Endodermal cell (in vitro differentiated cells): ENCODE measurements at places on chromosomes 12 and 14.

GRCh38 chr14:76727384-76727783 lies 33.9 kb upstream of the VASH1 start:
- no peak overlapping the region for H3K4me3 ChIP-seq
- H3K36me3 ChIP-seq, result no peaks in the 10 kb centered on the region
- no peaks in the 10 kb centered on the region for H3K4me1 ChIP-seq
- no peak for DNase-seq
- no peaks in the 10 kb centered on the region for H3K27me3 ChIP-seq

DNA sequence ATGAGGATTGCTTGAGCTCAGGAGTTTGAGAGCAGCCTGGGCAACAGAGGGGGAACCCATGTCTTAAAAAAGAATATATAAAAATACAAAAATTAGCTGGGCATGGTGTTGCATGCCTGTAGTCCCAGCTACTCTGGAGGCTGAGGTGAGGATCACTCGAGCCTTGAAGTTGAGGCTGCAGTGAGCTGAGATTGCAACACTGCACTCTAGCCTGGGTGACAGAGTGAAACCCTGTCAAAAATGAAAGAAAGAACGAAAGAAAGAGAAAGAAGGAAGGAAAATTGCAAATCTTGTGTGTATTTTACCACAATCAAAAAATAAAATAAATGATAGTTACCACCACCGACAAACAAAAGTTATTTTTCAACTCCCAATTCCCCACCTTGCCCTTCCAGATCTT lies 45.3 kb downstream of the SPRING1 start:
- peaks cover 2% of the 10 kb centered on the region for H3K4me1 ChIP-seq
- no peak overlapping the region for H3K27ac ChIP-seq
- no peak for DNase-seq
- H3K27me3 ChIP-seq, result peaks cover 12% of the 10 kb centered on the region

- H3K36me3 ChIP-seq, result no peaks in the 10 kb centered on the region
- H3K27me3 ChIP-seq, result no peaks in the 10 kb centered on the region
- H3K4me3 ChIP-seq, result no peak overlapping the region
- no peak overlapping the region for H3K27ac ChIP-seq
Measured at GRCh38 chr14:56900726-56901125, 90.4 kb upstream of the OTX2 start.

DNA sequence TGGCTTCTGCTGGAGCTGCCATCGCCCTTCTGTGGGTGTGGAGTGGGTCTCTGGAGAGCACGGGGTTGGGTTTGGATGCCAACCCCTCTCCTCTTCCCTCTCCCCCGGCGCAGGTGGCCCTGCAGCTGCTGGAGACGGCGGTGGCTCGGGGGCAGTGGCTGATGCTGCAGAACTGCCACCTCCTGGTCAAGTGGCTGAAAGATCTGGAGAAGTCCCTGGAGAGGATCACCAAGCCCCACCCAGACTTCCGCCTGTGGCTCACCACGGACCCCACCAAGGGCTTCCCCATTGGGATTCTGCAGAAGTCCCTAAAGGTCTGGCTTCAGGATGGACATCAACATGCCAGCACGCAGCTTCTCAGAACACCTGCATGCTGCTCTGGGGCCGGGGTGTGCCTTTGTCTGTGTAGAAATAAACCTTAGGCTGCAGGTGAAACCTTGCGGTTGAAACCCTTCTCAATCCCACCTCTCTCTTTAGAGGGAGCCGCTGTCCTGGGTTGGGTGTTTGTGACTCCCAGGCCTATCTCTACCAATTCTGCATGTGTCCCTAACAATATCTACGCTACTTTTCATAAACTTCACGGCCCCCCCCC lies 44.3 kb downstream of the CCDC92 start:
- no peaks in the 10 kb centered on the region for H3K36me3 ChIP-seq
- H3K27ac ChIP-seq, result no peak overlapping the region
- peak; percentile 73 for DNase-seq
- no peaks in the 10 kb centered on the region for H3K4me1 ChIP-seq

DNA sequence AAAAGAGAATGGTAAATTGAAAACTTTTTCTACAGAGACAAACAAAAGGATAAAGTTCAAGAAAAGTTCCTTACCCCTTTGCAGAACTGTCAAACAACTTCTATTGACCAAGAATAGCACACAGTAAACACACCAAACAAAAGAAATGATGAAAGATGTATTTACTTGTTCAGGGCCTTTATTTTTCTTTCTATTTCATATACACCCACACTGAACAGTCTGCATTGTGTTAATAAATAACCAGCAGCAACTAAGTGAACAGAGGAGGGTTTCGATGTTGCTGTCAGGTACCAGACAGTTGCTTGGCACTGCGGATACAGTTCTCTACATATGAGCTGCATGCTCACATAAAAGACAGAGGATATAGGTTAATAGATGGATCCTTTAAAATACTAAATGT lies 122.1 kb downstream of the SOX5 start:
- H3K27me3 ChIP-seq, result no peaks in the 10 kb centered on the region
- DNase-seq, result no peak
- no peak overlapping the region for H3K27ac ChIP-seq
- no peaks in the 10 kb centered on the region for H3K36me3 ChIP-seq
- H3K4me3 ChIP-seq, result no peak overlapping the region

- H3K36me3 ChIP-seq, result peaks cover 3% of the 10 kb centered on the region
- no peak overlapping the region for H3K4me3 ChIP-seq
Measured at GRCh38 chr14:71541271-71541670, 391.0 kb upstream of the RGS6 start.

- peaks cover 3% of the 10 kb centered on the region for H3K4me1 ChIP-seq
- DNase-seq, result peak; percentile 61
- no peak overlapping the region for H3K4me3 ChIP-seq
- no peaks in the 10 kb centered on the region for H3K27me3 ChIP-seq
Measured at GRCh38 chr12:77644915-77645605, 185.6 kb upstream of the NAV3 start.

DNA sequence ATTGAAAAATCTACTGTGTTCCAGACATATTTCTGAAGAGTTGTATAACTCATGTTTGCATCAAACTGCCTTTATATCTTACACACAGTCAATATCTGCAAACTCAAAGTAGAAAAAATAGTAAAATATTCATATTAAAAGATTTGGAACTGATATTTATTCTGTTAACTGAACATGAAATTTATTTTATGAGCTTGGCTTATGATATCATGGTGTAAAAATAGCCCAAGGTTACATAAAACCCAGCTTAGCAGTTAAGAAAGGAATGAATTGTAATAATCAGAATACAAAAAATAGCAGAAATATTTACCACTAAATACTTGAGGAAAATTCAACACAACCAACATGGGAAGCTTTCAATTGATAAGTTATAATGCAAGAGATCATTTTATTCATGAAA lies 367.9 kb downstream of the FLRT2 start:
- DNase-seq, result no peak
- no peak overlapping the region for H3K4me3 ChIP-seq
- H3K27ac ChIP-seq, result no peak overlapping the region
- H3K36me3 ChIP-seq, result no peaks in the 10 kb centered on the region
- H3K4me1 ChIP-seq, result no peaks in the 10 kb centered on the region

- no peaks in the 10 kb centered on the region for H3K4me1 ChIP-seq
- no peaks in the 10 kb centered on the region for H3K36me3 ChIP-seq
- no peaks in the 10 kb centered on the region for H3K27me3 ChIP-seq
- DNase-seq, result peak; percentile 74
Measured at GRCh38 chr12:65798918-65799317, 25.4 kb upstream of the HMGA2 start.

DNA sequence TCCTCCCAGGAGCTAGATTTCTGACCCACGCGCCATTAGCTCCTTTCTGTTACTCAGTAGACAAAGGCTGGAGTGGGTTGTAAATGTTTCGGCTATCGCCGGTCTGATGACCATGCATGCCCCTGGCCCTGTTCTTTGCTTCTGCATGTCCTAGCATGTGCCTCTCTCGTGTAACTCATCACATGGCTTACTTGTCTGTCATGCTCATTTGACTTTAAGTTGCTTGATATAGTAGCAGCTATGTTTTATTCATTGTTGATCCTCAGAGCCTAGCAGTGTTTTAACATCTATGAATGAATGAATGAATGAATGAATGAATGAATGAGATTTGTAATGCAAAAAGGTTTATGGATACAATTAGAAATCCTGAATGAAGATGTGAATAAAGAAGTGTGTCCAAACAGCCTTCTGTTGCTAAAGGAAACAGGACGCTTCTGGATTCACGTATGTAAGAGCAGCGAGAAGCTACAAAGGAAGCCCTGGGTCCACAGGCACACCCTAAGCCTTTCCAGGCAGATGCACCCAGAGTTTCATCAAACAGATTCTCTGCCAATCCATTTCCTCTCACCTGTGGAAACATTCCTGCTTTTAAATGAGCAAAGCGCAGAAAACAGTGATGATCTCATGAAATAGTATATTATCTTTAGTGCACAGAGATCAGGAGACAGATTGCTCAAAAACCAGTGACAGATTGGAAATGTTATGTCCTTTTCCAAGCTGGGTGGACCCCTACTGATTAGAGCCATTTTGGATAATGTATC lies 3.4 kb downstream of the GSG1 start:
- H3K27me3 ChIP-seq, result no peaks in the 10 kb centered on the region
- H3K4me3 ChIP-seq, result no peak overlapping the region
- peak overlapping the region; percentile 85 for H3K27ac ChIP-seq
- no peaks in the 10 kb centered on the region for H3K36me3 ChIP-seq
- no peak for DNase-seq

GRCh38 chr12:76698316-76698715 lies 65.6 kb upstream of the ZDHHC17 start:
- H3K36me3 ChIP-seq, result no peaks in the 10 kb centered on the region
- peaks cover 57% of the 10 kb centered on the region for H3K27me3 ChIP-seq
- no peak overlapping the region for H3K27ac ChIP-seq

DNA sequence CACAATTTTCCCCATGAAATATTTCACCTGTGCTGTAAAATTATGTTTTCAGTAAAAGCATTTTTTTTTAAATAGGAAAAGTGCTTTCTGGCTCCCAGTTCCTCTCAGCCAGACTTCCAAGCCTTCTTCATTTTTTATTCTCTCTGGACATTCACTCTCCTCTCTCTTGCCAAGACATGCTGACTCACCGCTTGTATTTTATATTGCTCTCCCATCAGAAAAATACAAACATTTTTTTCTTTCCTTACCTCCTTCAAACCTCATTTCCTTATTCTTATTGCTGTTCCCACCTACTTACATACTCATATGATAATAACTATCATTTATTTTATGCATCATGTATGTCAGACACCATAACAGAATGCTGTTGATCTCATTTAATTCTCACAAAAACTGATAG lies 37.7 kb upstream of the ZNF641 start:
- H3K4me3 ChIP-seq, result no peak overlapping the region
- H3K36me3 ChIP-seq, result no peaks in the 10 kb centered on the region
- H3K27me3 ChIP-seq, result peaks cover 14% of the 10 kb centered on the region
- H3K4me1 ChIP-seq, result no peaks in the 10 kb centered on the region

- no peaks in the 10 kb centered on the region for H3K4me1 ChIP-seq
- no peak for DNase-seq
- H3K4me3 ChIP-seq, result no peak overlapping the region
- H3K36me3 ChIP-seq, result peaks cover 98% of the 10 kb centered on the region
- no peaks in the 10 kb centered on the region for H3K27me3 ChIP-seq
- H3K27ac ChIP-seq, result no peak overlapping the region
Measured at GRCh38 chr14:102011631-102012030, 47.3 kb downstream of the DYNC1H1 start.

DNA sequence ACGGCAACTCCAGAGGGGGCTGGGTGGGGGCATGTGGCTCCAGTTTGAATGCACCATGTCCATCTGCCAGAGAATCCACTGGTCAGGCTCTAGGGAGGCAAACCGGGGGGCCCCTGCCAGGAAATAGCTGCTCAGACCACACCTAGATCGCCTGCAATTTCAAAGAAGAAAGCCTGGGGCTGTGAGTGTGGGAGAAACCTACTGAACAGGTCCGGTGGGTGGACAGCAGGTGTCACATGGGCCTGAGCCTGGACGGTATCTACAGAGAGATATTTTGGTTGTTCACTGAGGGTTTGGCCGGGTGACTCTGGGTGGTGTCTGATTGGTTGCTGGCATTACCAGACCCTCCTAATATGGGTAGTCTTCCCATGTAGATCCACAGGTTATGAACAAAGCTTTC lies 32.0 kb downstream of the DAO start:
- H3K4me1 ChIP-seq, result no peaks in the 10 kb centered on the region
- H3K36me3 ChIP-seq, result no peaks in the 10 kb centered on the region
- H3K4me3 ChIP-seq, result no peak overlapping the region
- no peaks in the 10 kb centered on the region for H3K27me3 ChIP-seq
- DNase-seq, result no peak
- H3K27ac ChIP-seq, result no peak overlapping the region

GRCh38 chr12:50980545-50980944 lies 28.2 kb downstream of the HIGD1C start:
- no peaks in the 10 kb centered on the region for H3K4me1 ChIP-seq
- H3K27ac ChIP-seq, result no peak overlapping the region
- H3K4me3 ChIP-seq, result no peak overlapping the region
- no peaks in the 10 kb centered on the region for H3K27me3 ChIP-seq
- peaks cover 35% of the 10 kb centered on the region for H3K36me3 ChIP-seq

DNA sequence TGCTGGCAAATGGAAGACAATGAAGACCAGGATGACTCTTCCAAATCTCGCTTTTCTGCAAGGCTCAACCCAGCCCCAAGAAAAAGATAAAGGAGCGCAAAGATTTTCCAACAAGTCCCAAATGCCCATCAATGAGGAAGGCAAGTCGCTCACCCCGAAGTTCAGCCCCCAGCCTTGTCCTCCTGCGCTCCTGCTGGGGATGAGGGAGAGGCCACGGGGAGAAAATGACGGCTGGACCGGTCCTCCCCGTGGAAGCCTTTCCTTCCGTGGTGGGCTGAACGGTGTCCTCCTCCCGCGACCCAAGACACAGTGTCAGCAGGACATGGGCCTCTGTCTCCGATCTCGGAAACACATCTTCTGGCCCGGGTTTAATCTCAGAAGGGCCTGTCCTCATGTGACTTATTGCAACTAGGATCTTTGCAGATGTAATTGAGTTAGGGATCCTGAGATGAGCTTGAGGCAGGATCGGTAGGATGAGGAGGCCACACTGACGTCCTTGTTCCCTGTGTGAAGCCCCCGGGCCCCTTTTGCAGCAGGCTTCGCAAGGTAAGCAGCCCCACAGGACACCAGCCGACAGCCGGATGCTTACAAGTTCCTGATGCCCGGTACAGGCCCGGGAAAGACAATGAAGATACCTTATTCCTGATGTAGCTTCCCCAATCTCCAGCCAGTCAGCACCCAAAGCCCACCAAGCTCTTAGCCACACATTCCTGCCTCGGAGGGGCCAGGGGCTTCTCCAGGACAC lies 64.2 kb downstream of the GALNT9 start:
- no peaks in the 10 kb centered on the region for H3K36me3 ChIP-seq
- no peaks in the 10 kb centered on the region for H3K4me1 ChIP-seq
- no peaks in the 10 kb centered on the region for H3K27me3 ChIP-seq
- no peak for DNase-seq

- H3K27ac ChIP-seq, result no peak overlapping the region
- H3K4me3 ChIP-seq, result no peak overlapping the region
- no peaks in the 10 kb centered on the region for H3K36me3 ChIP-seq
- H3K27me3 ChIP-seq, result no peaks in the 10 kb centered on the region
- DNase-seq, result no peak
Measured at GRCh38 chr12:116859079-116859478, 22.2 kb downstream of the HRK start.

DNA sequence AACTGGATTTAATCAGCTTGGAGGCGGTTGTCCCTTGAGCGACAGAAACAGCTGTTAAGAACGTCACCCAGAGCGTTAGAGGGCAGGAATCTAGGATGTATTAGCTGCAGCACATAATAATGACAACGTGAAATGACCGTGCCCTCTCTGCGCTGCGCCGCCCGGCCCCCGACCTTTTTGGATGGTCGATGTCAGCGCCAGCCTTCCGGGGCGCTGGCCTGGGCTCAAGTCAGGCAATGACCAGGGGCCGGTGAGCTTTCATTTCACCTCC lies 427 bp upstream of the TMEM120B start:
- H3K27me3 ChIP-seq, result no peaks in the 10 kb centered on the region
- peak overlapping the region; percentile 64 for H3K27ac ChIP-seq
- H3K36me3 ChIP-seq, result no peaks in the 10 kb centered on the region
